ENCODE measurements at places on chromosomes 16 and 17. TPM values are rescaled to one million over a fixed set of nuclear protein-coding genes. Genes with fewer than 3 reads are reported as not detected.

GRCh38 chr16:84839054-84839453, 19.3 kb downstream of the CRISPLD2 start:
- DNase-seq: no peak

- DNase-seq: peak; percentile 73
Measured at GRCh38 chr16:15899538-15900100, 11.2 kb upstream of the CEP20 start.

- peak; percentile 43 for DNase-seq
Measured at GRCh38 chr17:10172241-10172741, 26.1 kb downstream of the GAS7 start.

- DNase-seq: peak; percentile 26
Measured at GRCh38 chr17:57956291-57957119, 1.3 kb upstream of the CUEDC1 start.

GRCh38 chr17:44000141-44000860, 4.1 kb upstream of the NAGS start:
- no peak for DNase-seq

GOSR2 gene
- 84.1 TPM for total RNA-seq

MT3 gene
- not detected for total RNA-seq

SLC6A2 gene
- total RNA-seq: not detected

DNA sequence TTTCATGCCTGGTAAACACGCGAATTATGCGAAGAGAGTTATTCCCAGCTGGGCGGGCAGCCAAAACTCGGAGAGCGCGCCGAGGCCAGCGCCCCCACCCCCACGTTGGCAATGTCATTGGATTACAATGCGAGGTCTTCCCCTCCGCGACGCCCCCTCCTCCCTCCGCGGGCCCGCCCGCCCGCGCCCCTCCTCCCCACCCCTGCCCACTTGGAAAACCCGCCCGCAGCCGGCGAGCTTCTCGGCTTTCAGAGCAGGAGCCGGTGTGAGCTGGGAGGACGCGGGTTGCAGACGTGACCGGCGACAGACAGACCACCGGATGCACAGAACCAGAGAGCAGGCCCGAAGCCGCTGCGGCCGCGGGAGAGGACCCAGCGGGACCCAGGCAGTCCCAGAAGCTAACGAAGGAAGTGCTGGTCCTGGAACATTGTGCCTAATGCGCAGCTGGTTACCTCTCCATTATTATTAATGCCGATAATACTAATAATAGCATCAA, 4.0 kb downstream of the NOG start:
- DNase-seq: no peak

NRN1L gene
- not detected for total RNA-seq

CDH3 gene
- total RNA-seq: 144 TPM

TUBB3 gene
- total RNA-seq: 31.3 TPM

GRCh38 chr17:37801171-37801570, 56.3 kb upstream of the HNF1B start:
- DNase-seq: no peak

DNA sequence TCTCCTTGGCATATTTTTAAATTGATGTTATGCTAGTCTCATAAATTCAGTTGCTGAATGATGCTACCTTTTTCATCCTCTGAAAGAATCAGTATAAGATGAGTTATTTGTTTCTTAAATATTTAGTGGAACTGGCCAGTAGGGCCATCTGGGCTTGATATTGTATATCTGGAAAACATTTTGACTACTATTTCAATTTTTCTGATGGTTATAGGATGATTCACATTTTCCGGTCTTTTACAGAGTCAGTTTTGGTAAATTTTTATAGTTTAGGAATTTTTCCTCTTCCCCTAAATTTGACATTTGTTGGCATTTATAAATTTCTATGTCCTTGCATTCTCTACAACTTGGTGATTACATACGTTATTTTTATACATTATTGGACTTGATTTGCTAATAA, 296.3 kb upstream of the AXIN2 start:
- no peak for DNase-seq

DNA sequence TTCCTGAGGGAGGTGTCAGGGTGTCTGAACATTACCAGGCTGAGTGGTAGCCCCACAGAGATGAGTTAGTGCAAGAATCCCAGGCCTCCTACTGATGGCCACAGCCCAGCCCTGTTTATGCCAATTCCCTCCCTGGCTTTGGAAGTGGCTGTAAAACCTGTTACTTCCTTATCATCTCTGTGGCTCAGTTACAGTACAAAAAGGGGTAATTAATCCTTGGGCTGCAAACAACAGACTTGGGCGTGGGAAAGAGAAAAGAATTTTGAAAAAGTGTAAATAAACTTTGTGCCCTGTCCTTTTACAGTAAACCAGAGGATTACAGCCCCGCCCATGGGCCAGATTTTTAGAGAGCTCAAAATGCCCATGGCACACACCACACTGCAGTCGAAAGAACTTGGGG, 73.1 kb upstream of the AXIN2 start:
- DNase-seq: no peak

DNA sequence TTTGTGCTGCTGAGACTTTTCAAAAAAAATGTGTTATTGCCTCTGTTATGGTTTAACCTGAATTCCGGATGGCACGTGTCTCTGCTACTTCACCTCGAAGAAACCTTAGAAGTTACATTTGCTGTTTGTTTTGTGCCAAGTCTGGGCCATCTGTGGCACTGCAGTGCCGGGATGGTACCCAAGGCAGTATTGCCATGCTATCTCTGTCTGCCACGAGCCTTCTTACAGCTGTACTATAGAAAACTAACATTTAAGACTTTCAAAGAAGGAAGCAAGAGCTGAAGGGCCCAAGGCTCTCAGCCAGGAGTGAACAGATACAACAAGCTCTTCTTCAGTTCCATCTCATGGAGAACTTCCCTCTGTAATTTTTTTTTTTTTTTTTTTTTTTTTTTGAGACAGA, 73.7 kb upstream of the NOL11 start:
- DNase-seq: no peak

DNA sequence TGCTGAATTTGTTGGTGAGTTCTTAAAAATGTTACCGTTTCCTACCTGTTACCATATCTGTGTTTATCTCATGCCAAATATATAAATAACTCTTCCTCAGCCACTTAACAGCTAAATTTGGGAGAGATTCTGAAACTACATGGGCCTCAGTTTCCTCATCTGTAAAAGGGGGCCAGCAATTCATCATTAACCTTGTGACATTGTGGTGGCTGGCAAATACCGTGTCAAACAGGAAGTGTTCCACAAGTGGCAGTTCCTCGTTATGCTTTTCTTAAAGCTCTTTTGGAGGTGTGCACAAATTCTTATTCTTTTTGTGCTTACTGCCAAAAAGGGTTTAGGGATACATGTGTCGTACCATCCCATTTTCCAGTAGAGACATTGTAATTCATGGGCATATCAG, 220.4 kb upstream of the CACNG5 start:
- no peak for DNase-seq

CDH8 gene
- 1.7 TPM for total RNA-seq

DNA sequence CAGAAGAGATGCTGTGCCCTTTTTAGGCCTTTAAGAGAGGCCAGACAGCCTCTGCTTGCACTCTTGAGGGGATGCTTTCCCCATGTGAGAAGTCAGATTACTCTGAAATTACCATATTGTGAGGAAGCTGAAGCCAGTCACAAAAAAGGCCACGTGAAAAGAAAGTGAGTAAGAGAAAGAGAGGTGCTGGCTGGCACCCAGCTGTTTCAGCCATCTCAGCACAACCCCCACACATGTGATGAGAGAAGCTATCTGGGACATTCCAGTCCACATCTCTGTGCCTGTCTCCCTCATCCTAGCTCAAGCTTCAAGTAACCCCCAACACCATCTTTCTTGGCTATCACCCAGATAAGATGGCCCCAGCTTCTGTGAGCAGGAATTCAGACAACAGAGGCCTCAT, 131.4 kb downstream of the HS3ST2 start:
- DNase-seq: no peak

GRCh38 chr16:48102083-48103008, 53.4 kb downstream of the ABCC12 start:
- no peak for DNase-seq

DNA sequence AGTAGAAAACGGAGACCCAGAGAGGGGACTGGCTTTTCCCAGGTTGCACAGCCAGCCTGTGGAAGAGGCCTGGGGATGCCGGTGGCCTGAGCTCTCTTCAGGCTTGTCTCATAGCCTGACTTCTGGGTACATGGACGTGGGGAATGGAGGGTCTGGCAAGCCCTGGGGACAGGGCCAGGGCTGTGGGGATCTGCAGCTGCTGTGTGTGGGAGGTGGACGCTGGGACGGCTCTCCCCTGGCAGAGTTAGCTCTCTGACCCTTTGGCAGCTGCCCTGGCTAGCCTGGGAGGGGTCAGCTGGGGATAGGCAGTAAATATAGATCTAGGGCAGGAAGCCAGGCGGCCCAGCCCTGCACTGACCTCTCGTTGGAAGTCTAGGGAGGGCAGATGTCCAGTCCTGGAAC, 20.5 kb downstream of the SLC4A1 start:
- DNase-seq: no peak

- DNase-seq: no peak
Measured at GRCh38 chr16:85148931-85149330, 36.7 kb upstream of the CIBAR2 start.

DNA sequence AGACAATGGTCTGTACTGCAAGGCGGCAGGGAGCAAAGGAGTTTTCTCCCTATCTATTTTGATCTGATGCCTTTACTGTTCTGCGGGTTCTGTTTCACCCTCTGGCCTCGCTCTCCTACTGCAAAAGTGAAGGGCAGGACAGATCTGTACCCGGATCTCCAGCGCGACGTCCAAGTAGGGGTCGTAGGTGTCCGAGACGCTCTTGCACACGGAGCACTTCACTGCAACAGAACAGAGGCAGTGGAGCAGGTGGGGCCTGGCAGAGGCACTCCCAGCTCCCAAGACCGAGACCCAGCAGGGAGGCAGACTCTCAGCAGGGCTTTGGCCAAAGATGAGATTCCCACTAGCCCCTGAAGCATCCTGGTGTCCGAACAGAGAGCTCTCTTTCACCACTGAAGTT, 19.8 kb downstream of the USP36 start:
- DNase-seq: no peak

ZNF276 gene
- 28.1 TPM for total RNA-seq

SETD1A gene
- 21.5 TPM for total RNA-seq

STX1B gene
- 0.77 TPM for total RNA-seq
